A549 treated with CORT108297 at 1 μM for 4 hours (cell line): ENCODE measurements at places on chromosomes 5 and 9. TPM values are rescaled to one million over a fixed set of nuclear protein-coding genes. Genes with fewer than 3 reads are reported as not detected.

Gene SLC9A3
- total RNA-seq, result 1.9 to 2.8 TPM (median 2.6 TPM) in 5 replicates

Gene FOXD4L4
- total RNA-seq, result 0.04 to 0.14 TPM (median 0.08 TPM) in 4 of 5 replicates, not detected in the other

Gene LTC4S
- total RNA-seq, result 0.25 to 0.36 TPM (median 0.27 TPM) in 3 of 5 replicates, not detected in the others

Gene STPG3
- total RNA-seq, result 0.07 TPM in 1 of 5 replicates, not detected in the others

Gene TAL2
- total RNA-seq, result 0.15 to 0.31 TPM (median 0.25 TPM) in 5 replicates

Gene SPATA24
- total RNA-seq, result 4.3 to 6.3 TPM (median 5.3 TPM) in 5 replicates

Gene TAS2R1
- total RNA-seq, result not detected in 5 replicates

Gene GLRA1
- total RNA-seq, result not detected in 5 replicates

Gene FAM221B
- total RNA-seq, result not detected in 5 replicates

Gene RASEF
- 7.1 to 9.2 TPM (median 8.5 TPM) in 5 replicates for total RNA-seq

Gene CDC37L1
- total RNA-seq, result 11.1 to 15.1 TPM (median 12.5 TPM) in 5 replicates

Gene CDC20B
- total RNA-seq, result 0.07 to 0.11 TPM (median 0.09 TPM) in 5 replicates

Gene SLC22A4
- total RNA-seq, result 4.0 to 4.9 TPM (median 4.3 TPM) in 5 replicates

Gene PCDH1
- total RNA-seq, result 1.7 to 3.3 TPM (median 2.4 TPM) in 5 replicates

Gene TMC1
- total RNA-seq, result 0.02 to 0.13 TPM (median 0.07 TPM) in 4 of 5 replicates, not detected in the other

Gene SPINK1
- 0.28 to 1.3 TPM (median 0.58 TPM) in 5 replicates for total RNA-seq

Gene DAB2IP
- total RNA-seq, result 10.8 to 14.7 TPM (median 13.3 TPM) in 5 replicates

Gene COL5A1
- 34.0 to 65.4 TPM (median 53.9 TPM) in 5 replicates for total RNA-seq

Gene FAM174A
- total RNA-seq, result 11.8 to 17.4 TPM (median 13.8 TPM) in 5 replicates

Gene CER1
- not detected in 5 replicates for total RNA-seq

Gene ANAPC2
- total RNA-seq, result 24.9 to 40.7 TPM (median 36.9 TPM) in 5 replicates

Gene SHISAL2B
- total RNA-seq, result 0.18 TPM in 1 of 5 replicates, not detected in the others

Gene ITGA2
- total RNA-seq, result 17.1 to 26.4 TPM (median 23.5 TPM) in 5 replicates

Gene ELOVL7
- 9.0 to 14.3 TPM (median 11.7 TPM) in 5 replicates for total RNA-seq

Gene GPSM1
- 7.8 to 14.4 TPM (median 13.5 TPM) in 5 replicates for total RNA-seq

Gene TRIM36
- total RNA-seq, result 1.5 to 2.2 TPM (median 2.0 TPM) in 5 replicates

Gene SOX30
- total RNA-seq, result 0.03 to 0.13 TPM (median 0.05 TPM) in 3 of 5 replicates, not detected in the others

Gene TSLP
- total RNA-seq, result not detected in 5 replicates

Gene GFRA3
- 0.08 to 0.14 TPM (median 0.12 TPM) in 4 of 5 replicates, not detected in the other for total RNA-seq

Gene CYLC2
- not detected in 5 replicates for total RNA-seq

Gene ECM2
- total RNA-seq, result 0.13 to 0.30 TPM (median 0.19 TPM) in 5 replicates

Gene WNK2
- total RNA-seq, result 4.9 to 7.8 TPM (median 6.5 TPM) in 5 replicates

Gene ALDH1A1
- total RNA-seq, result 4,385 to 6,290 TPM (median 5,173 TPM) in 5 replicates

Gene CLIC3
- 2.7 to 4.5 TPM (median 3.8 TPM) in 5 replicates for total RNA-seq

Gene PCDHB11
- total RNA-seq, result 0.05 to 0.11 TPM (median 0.07 TPM) in 5 replicates

Gene CDH12
- not detected in 5 replicates for total RNA-seq
